Activated CD4-positive, CD25-positive, alpha-beta regulatory T cell treated with anti-CD3 and anti-CD28 coated beads, Interleukin-2, amount 50 U/mL, for 16 hours (primary cell): ENCODE measurements at places on chromosomes 7 and 10.

DNA sequence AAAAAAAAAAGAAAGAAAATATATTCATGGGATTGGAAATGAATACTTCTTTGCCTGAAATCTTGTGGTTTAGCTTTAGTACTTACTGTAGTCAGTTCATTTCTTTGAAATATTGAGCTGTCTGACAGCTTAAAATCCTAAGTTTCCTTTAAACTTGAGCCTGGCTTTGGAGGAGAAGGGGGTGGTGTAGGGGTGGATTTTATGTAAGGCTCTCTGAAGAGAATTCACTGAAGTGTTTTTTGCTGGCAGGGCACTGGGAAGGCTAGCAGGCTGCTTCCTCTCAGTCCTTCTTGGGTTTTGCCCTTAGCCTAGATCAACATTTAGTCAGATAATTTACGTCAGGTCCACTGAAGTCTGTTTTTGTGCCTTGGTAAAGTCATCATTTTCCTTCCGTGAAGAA lies 516.5 kb downstream of the AUTS2 start:
- DNase-seq: no peak

- no peak for DNase-seq
Measured at GRCh38 chr7:150389532-150389816, 10.3 kb downstream of the ZNF775 start.

- no peak for DNase-seq
Measured at GRCh38 chr10:99888622-99889021, 106.2 kb downstream of the ABCC2 start.

GRCh38 chr10:118986815-118987790 lies 42.4 kb upstream of the NANOS1 start:
- DNase-seq: no peak

GRCh38 chr10:89279421-89279869 lies 22.4 kb upstream of the IFIT2 start:
- no peak for DNase-seq

DNA sequence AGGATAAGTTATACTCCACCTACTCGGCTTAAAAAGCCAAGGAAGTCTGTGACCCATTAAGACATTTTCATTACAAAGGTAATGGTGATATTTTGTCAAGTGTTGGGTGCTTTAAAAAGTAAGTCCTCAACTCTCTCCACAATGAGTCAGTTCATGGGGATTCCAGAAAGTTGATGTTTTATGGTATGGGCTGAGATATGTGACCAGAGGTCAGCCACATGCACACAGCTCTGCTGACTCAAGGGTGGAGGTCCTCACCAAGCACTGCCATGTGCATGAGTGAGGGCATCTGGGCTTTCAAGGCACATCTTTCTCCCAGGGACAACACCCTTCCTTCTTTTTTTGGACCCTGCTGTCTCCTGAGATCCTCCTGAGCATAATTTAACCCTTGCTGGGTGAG lies 292.9 kb downstream of the PTEN start:
- DNase-seq: no peak

- no peak for DNase-seq
Measured at GRCh38 chr7:39838326-39838725, 111.7 kb upstream of the CDK13 start.

DNA sequence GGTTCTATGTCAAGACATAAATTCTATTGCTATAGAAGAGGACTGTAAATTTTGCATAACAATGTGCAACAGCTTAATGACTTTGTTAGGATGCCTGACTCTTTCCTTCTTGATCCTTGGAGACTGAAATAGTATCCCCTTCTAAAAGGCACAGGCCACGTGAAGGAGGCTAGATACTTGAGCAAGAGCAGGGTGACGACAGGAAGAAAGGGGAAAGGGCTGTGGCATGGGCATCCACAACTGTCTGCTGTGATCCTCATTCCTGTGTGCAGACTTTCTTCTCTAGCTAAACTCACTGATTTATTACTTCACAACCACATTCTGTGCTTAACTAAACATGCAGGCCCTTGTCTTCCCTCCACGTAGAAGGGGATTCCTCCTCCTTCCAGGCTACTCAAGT lies 1111.8 kb upstream of the C7orf33 start:
- no peak for DNase-seq

DNA sequence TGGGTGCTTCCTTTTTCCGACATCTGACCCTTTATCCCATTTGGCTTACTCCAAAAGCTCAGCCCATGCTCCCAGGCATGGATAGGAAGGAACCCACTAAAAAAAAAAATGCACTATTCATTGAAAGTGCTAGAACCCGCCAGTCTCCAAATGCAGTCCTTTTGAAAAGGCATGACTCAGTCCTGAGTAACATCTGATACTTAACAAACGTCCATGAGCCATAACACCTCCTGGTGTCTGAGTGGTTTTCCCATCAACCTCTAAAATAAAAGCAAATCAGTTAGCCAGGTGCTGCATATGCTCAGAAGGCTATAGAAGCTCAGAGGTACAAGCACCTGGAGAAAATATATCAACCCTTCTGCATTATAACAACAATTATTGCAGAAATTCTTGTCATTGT lies 45.0 kb upstream of the CACUL1 start:
- DNase-seq: no peak

GRCh38 chr7:111529507-111530355 lies 32.6 kb downstream of the IMMP2L start:
- DNase-seq: no peak

DNA sequence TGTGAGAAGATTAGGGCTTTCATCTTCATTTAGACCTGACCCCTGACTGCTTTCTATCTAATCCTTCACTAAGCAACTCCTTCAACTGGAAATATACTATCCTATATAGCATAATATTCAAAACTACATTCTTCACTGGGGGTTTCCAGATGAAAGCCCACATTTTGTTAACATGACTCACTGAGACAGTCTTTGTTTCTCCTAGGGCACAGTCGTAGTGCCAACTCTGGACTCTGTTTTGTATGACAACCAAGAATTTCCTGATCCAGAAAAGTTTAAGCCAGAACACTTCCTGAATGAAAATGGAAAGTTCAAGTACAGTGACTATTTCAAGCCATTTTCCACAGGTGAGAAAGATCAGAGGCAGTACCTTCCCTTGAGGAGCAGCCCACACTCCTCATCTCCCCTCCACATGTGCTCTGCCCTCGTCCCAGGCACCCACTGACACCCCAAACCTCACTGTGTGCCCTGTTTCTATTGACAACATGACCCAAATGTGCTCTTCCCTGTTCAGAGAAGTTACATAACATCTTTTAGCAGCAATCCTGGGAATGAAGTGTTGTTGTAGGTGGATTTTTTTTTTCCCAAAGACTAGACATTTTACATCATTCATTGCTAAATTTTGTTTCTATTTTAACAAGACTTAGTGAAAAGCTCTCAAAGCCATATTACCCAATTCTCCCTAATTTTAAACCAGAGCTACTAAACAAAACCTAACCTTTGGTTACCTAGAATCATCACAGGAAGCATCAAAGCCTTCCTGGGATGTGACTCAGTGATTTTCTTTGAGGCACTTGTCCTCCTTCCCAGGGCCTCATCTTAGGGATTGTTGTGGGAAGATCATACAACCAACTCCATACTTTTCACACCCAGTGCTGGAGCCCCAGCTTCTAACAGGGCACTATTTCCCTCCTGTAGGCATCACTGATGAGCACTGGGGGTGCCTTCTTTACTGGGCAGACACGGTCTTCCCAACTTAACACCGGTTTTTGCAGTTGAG lies 10.7 kb downstream of the CYP2E1 start:
- no peak for DNase-seq

DNA sequence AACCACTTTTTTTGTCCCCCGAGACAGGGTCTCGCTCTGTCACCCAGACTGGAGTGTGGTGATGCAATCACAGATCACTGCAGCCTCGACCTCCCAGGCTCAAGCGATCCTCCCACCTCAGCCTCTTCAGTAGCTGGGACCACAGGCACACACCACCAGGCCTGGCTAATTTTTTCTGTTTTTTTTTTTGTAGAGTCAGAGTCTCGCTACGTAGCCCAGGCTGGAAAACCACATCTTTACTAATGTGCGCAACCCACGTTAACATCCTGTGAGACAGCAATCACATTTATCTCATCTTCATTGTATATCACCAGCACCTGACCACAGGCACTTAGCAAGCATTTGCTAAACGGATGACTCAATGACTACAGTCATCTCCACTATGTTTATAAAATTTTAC lies 77.8 kb upstream of the ATP6V0A4 start:
- peak; percentile 25 for DNase-seq

- DNase-seq: no peak
Measured at GRCh38 chr7:82172017-82172416, 271.6 kb downstream of the CACNA2D1 start.

GRCh38 chr10:655184-655583 lies 34.3 kb downstream of the DIP2C start:
- no peak for DNase-seq

DNA sequence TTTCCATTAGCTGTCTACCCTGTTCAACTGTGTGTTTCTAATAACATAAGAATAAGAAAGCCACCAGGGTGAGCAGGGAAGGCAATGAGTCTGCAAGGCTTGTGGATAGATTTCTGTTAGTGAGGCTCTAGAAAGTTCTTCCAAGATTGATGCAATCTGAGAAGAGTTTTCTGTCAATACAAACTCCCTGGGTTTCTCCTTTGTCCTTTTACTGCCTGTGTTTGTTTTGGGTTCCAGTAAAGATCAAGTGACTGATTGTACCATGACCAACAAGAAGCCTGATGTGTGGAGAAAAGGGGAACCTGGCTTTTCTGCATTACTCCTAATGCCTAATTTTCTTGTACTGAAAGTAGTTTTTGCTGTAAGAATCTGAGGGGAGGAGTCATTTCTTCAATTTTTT lies 139.9 kb downstream of the CFTR start:
- no peak for DNase-seq

DNA sequence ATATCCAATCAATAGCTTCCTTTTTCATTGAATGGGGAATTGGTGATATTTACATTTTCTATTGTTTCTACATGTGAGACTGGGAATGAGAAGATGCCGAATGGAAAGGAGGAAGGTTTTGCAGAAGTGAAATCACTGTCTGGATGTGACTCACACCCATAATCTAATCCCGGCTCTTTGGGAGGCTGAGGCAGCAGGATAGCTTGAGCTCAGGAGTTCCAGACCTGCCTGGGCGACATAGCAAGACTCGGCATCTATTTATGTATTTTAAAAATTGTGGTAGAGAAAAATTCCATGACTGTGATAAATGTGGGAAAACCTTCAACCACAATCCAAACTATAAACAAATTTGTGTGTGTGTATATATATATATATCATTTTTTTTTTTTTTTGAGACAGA lies 10.9 kb upstream of the FIS1 start:
- no peak for DNase-seq

DNA sequence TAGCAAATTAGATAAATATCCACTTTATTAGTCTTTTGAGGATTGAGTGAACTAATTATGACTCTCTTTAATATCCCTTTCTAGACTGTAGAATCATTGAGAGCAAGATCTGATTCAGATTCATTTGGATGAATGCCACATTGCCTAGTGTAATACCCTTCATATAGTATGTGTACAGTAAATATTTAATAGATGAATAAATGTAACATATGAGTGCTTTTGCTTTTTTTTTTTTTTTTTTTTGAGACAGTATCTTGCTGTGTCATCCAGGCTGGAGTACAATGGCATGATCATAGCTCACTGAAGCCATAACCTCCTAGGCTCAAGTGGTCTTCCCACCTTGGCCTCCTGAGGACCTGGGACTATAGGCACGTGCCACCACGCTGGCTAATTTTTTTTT lies 14.8 kb downstream of the SAMD8 start:
- DNase-seq: no peak

- DNase-seq: no peak
Measured at GRCh38 chr7:31145339-31145738, 93.2 kb downstream of the ADCYAP1R1 start.

DNA sequence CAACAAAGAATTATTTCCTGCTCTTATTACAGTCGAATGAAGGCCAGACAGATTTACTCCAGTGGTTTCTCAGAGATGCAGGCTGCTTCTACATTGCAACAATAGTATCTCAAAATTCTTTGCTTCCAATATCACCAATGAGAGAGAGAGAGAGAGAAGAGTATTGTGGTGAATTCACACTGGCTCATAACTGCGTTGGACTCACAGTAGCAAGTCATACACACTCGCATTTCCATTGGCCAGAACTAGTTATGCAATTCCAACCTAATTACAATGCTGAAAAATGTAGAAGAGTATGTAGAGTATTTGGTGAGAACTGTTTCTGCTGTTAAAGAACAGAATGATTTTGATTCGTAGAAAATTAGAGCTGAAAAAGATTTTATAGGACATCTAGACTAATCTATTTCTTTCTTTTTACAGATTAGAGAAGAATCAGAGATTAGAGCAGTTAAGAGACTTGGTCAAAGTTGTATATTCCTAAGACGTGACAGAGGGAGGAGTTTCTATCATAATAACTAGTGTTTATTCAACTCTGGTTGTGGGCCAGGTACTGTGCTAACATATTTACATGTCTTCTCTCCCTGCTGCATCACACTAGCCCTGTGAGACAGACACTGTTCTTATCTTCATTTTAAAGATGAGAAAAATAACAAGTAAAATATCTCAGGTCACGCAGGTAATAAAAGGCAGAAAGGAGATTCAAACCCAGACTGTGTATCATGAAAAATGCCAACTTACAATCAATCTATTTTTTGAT lies 34.6 kb upstream of the PDK4 start:
- DNase-seq: no peak

GRCh38 chr10:125123476-125124114 lies 36.8 kb downstream of the CTBP2 start:
- no peak for DNase-seq

GRCh38 chr7:68276725-68277124 lies 1280.1 kb downstream of the TYW1 start:
- DNase-seq: no peak

DNA sequence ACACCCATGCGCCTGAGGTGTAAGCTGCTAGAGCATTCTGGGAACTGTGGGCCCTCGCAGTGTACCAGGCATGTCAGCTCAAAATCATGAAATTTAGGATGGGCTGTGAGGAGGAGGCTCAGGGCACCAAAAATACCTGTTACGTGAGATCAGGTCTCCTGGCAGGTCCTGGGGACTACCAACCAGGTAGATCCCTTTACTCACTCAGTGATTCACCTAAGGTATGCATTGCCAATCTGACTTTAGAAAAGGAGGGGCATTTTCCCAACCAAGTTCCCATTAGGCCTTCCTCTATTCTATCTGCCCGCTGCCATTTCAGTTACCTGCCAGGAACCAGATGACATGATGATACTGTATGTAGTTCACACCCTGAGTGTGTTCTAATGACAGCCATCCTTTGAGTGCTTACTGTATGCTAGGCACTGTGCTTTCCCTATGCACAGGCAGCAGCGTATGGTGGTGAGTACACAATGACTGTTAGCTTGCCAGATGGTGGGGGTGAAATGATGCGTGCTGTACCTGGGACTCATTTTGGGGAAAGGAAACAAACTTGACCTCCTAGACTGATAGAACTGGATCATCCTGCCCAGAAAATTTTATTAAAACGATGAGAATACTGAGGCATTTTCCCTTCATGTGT lies 62.0 kb downstream of the CFAP58 start:
- no peak for DNase-seq
